ENCODE measurements at places on chromosomes 11 and 22.

GRCh38 chr11:75182664-75183063, 31.8 kb downstream of the SLCO2B1 start:
- no peak for DNase-seq

DNA sequence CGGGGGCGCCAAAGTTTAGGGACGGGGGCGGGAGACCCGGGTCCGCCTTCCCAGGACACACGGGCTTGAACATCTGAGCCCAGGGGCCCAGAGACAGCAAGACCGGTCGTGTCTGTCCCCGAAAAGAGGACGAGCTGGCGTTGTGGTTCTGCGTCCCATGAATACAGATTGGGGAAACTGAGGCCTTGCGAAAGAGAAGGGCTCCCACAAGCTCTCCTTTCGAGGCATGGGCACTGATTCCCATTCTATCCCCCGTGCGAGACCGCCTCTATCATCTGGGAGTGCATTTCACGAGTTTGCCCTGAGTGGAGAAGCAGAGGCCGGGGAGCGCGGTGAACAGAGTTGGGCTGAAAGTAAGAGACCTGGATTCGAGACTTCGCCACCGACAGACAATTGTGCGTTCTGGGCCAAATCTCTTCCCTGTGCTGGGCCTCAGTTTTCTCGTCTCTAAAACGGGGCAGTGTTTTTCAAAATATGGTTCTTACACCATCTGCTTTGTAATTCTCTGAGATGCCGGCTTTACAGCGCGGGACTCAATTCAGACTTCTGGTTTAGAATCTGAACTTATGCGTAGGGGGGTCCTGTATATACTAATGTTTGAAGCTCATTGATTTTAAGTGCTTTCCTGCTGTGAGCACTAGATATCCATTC, 471 bp downstream of the RNF185 start:
- DNase-seq: peak; percentile 41

DNA sequence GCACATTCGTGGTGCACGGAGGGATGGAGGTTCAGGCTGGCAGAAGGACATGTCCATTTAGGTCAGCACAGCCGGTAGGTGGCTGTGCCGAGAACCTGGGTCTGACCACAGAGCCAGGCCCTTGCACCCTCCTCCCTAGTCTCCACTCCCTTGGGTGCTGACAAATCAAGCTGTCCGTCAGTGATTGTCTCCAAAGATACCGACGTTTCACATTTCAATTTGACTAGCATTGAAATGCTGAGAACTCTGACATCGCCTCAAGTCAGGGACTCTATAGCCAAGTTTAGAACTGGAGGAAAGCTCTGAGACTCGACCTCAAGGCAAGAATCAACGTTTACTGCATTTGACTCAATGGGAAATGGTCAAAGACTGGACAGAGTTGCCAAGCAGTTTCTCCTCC, 1321.1 kb downstream of the TBC1D22A start:
- no peak for DNase-seq

DNA sequence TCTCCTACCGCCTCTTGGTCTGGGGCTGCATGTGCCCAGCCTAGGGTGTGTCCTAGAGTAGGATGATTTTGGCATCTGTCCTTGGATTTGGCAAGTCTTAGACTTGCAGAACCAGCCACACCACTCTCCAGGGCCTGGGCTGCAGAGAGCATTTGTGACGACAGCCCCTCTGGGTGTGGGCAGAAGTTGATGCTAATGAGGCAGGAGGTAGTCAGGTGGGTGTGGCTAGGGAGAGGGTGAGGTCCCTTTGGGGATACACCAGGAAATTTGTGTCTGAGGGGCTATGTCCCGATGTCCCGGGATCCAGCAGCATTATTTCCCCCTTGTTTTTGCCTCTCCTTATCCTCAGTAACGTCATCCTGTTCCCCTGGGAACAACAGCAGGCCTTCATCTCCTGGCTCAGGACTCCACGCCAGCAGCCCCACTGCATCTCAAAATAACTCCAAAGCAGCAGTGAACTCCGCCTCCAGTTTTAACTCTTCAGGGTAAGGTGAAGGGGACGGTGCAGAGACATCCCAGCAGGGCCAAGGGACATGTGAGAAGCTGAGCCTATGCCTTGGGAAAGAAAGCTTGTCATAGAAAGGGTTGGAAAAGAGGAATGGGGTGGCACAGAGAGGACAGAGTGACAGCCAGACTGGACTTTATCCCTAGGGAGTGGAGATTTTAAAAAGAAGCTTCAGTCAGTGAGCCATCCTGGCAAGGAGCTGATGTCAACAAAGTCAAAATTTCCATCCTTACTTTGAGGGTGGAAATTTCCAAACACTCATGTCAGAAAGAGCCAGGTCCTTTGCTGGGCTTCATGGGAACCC, 8.0 kb upstream of the TLCD5 start:
- peak; percentile 61 for DNase-seq

- DNase-seq: no peak
Measured at GRCh38 chr11:78110351-78110750, 29.1 kb downstream of the ALG8 start.

GRCh38 chr11:14036469-14036868, 73.9 kb downstream of the SPON1 start:
- no peak for DNase-seq

Data from trophoblast cell (in vitro differentiated cells and primary cell).